Activated CD8-positive, alpha-beta memory T cell treated with anti-CD3 and anti-CD28 coated beads for 4 hours (primary cell): ENCODE measurements at places on chromosomes 2 and 18.

DNA sequence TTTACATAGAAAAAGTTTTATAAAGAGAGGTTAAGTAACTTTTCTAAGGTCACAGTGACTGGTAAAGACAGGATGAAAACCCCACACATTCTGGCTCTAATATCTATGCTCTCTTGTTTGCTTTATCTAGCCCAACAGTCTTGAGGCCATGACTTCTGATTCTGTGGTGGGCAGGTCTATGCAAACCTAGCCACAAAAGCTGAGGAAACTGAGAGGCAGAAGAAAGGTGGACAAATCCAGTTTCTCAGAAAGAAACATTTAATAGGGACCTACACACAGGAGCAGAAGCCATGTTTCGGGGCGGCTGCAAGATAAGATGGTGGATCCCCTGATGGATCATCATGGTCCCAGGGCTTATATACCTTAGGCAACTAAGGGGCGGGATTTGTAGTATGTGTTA is 21.8 kb downstream of the HSPD1 start:
- DNase-seq = no peak

DNA sequence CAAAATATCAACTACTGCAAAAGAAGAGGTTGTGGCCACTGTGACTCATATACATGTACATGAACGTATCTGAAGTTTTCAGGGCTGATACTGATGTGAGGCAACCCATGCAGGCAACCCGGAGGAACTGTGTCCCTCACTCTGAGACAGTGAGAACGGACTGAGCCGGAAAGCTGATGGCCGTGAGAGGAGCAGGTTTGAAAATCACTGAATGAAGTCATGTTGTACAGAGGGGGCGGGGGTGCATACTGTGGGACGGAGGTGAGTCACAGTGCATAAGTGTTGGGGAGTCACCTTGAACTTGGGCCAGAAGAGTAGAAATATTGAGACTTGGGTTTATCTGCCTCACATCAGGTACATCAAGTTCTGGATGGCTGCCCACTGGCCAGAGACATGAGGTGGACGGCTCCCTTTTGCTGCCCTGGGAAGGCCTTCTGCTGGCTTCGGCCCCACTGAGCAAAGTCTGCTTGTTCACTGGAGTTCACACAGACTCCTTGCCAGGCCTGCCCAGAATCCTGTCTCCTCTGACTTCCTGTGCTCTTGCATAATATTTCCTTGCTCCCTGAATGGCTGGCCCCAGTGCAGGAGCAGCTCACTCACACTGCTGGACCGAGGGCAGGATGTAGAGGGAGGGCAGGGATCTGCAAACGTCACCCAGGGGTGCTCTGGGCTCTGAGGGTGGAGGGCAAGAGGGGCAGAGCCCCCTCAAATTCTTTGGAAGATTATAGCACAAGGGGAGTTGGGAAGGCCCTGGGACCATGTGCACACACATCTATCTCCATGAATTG is 18.1 kb downstream of the EPAS1 start:
- DNase-seq = no peak

DNA sequence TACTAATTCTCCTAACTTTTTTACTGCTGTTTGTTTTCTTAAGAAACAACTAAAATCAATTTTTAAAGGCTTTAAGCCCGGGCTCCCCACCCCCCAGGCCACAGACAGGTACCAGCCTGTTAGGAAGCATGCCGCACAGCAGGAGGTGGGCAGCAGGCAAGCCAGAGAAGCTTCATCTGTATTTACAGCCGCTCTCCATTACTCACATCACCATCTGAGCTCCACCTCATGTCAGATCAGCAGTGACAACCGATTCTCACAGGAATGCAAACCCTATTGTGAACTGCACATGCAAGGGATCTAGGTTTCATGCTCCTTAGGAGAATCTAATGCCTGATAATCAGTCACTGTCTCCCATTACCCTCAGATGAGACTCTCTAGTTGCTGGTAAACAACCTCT is 517.0 kb downstream of the NRXN1 start:
- DNase-seq = no peak

DNA sequence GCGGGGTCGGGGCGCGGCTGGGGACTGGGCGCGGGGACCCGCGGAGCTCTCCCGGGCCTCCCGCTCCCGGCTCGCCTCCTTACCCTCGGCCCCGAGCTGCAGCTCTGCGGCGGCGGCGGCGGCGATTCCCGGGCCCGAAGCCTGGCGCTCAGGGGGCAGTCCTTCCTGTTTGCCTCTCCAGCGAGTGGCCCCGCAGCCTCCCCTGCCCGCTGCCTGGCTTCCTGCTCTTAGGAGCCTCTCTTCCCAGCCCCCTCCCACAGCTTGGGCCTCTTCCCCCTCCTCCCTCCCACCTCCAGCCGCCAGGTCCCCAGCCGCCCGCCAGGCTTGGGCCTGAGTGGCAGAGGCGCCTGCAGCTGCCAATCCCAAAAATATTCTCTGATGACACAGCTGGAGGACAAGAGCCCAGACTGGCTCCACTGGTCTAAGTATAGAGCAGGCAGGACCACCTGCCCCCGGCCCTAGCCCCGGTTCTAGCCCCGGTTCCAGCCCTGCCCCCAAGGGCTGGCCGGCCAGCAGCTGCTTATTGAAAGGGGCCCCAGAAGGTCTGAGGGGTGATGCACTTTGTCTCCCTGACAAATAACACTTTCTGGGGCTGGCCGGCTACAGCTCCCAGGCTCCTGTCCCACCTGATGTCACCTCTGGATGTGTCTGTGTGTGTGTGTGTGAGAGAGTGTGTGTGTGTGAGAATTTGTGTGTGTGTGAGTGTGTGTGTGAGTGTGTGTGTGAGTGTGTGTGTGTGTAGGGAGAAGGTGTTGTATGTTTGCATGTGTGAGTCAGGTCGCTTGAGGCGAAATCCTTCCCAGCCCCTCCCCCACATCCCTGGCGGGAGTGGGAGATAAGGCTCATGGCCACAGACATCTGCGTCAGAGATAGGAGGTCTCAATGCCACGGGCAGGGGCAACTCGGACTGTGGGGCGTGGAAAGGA is at the start of gene OBSL1:
Gene OBSL1 (minus strand): TSS at position 229 of the 926 bp plus-strand sequence. CDS start 307 bp downstream, outside the sequence.
- no peak for DNase-seq

GRCh38 chr2:120358734-120359465 is 13.0 kb downstream of the INHBB start:
- no peak for DNase-seq

GRCh38 chr2:71130905-71131244 is 441 bp downstream of the MPHOSPH10 start:
- DNase-seq = no peak

DNA sequence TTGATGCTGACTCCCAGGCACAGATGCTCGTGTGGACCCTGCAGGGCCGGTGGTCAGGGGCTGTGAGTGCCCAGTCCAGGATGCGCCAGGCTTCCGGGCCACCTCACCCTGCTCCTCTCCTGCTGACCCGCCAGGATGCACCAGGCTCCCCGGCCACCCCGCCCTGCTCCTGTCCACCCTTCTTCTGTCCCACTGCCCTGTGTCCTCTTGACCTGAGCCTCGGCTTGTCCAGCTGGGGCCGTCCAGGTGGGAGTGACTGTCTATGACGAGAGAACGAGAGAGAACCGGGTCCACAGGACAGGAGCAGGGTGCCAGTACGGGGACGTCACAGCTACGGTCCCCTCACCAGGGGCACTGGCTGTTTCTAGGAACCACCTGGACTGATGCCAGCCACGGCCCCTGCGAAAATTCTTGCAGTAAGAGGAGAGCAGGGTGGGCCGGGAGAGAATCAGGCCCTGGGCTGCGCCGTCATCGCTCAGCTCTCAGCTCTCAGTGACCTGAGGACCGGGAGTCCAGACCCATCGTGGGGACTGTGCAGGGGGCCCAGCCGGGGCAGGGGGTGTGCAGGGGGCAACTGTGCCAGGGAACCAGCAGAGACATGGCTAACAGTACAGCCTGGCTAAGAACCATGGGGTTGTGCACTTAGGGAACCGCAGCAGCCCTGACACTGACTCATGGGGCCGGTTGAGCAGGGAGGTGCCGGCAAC is 12.9 kb upstream of the NFATC1 start:
- no peak for DNase-seq

GRCh38 chr18:37160038-37160820 is 331.3 kb downstream of the KIAA1328 start:
- no peak for DNase-seq

DNA sequence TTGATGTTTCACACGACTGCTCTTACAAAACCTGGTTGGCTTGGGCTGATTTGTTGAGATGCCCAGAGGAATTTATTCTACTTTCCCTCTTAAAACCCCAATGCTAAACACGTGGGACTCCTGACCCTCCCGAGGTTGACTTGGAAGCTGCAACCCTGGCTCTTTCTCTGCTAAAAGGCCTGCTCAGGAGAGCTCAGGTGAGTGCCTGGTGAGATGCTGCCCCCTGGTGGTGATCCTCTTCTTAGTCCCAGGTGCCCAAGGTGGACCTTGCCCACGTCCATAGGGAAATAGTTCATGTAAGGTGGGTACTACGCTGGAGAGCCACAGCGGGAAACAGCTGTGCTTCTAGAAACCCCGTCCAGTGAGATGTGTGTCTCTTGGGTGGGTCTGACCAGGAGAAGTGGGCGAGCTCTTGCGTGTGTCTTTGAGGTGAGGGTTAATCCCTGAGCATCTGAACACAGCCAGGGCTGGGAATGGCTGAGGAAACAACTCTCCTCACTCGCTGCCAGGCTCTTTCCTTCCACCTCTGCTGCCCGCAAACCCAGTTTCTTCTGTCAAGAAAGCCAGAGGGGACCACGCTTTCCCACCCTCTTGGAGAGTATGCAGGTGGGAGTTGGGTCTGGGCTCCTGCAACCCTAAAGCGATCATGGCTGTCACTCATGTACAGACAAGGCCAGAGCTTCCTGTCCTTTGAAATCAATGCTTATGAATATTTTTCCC is 25.5 kb upstream of the PXDN start:
- DNase-seq = no peak

- no peak for DNase-seq
Observed at GRCh38 chr2:73033142-73033765, 38.3 kb downstream of the SFXN5 start.

- DNase-seq = no peak
Observed at GRCh38 chr2:22454826-22455485, 930.0 kb upstream of the KLHL29 start.

DNA sequence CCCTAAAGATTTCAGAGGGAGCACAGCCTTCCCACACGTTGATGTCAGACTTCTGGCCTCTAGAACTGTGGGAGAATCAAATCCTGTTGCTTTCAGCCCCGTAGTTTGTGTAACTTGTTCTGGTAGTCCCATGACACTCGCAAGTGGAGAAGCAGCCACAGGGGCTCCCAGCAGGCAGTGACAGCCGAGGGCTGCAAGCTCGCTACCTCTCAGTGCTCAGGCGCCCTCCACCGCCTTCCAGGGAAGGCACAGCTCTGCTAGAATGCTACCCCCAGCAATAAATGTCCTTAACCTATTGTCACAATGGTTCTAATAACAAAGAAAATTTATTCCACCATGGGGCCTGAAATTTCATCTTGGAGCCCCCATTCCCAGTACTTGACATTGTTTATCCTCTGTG is 143.1 kb upstream of the ZNF236 start:
- no peak for DNase-seq

DNA sequence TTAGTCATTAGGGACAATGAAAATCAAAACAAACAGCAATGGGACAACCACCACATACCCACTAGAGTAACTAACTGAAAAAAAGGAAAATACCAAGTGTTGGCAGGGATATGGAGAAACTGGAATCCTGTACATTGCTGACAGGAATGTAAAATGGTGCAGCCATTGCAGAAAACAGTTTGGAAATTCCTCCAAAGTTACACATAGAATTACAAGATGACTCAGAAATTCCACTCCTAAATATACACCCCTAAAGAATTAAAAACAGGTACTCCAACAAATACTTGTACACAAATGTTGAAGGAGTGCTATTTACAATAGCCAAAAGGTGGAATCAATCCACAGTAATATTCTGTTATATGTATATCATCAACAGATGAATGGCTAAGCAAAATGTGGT is 110.9 kb downstream of the ROCK1 start:
- no peak for DNase-seq

DNA sequence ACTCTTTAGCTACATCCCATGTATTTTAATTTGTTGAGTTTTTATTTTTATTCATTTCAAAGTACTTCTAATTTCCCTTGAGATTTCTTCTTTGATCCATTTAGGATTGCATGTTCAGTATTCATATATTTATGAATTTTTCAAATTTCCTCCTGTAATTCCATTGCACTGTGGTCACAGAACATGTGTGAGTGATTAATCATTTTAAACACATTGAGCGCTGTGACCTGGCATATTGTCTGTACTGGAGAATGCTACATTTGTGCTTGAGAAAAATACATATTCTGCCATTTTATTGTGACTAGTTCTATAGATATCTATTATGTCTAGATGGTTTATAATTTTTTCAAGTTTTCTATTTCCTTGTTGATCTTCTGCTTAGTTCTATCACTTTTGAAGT is 353.7 kb downstream of the RAD51AP2 start:
- DNase-seq = no peak

- DNase-seq = no peak
Observed at GRCh38 chr18:52950155-52950554, 610.2 kb downstream of the DCC start.
